ENCODE measurements at places on chromosomes 3 and 15.

DNA sequence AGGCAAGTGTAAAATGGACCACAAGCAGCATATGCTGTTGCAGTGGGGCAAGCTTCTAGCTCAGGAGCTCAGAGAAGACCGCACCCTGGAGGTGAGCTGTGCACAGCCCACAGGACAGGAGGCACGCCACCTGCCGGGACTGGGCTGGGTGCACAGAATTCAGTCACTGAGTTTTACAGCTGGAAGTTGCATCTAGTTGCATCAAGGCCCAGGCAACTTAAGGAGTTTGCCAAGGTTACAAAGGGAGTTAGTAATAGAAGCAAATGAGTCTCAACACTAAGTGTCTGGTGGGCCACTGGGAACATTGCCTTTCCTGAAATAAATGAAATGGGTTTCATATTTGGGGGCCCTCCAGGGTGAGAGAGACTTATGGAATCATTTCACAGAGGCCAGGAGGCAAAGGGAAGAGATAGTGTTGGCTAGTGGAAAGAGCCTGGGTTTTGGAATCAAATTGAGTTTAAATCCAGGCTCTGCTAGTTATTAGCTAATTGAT is 36.0 kb upstream of the TIMP4 start:
- DNase-seq: no peak

GRCh38 chr15:40511093-40511471 is 40.3 kb downstream of the CHST14 start:
- DNase-seq: no peak

- no peak for DNase-seq
Measured at GRCh38 chr3:78900880-78901279, 866.9 kb downstream of the ROBO1 start.

DNA sequence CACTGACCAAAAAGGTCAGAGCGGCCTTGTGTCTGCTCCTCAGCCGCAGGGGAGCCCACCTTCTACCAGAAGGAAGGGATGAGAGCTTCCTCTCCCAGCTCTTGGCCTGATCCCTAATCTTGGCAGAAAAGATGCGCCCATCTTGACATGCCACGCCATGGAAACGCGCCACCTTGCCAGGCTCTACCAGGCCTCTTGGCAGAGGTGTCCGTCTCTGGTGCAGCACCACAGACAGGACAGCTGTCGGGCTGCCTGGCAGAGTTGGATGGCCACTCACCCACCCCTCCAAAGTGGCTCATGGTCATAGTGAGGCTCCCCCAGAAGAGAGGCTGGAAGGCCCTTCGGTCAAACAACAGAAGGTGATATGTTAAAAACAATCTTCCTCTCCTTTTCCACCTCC is 105.2 kb downstream of the LIPC start:
- DNase-seq: no peak

- no peak for DNase-seq
Measured at GRCh38 chr3:37762698-37763097, 99.0 kb upstream of the CTDSPL start.

All from NCI-H1105 treated with DMSO at 0.1 percent for 48 hours (cell line).